ENCODE measurements at places on chromosomes 13 and 19. TPM values are rescaled to one million over a fixed set of nuclear protein-coding genes. Genes with fewer than 3 reads are reported as not detected.

The ZNF428 gene
- 38.0 TPM for total RNA-seq

The PCDH8 gene
- total RNA-seq: not detected

The ZNF211 gene
- total RNA-seq: 10.9 TPM

The EDDM13 gene
- not detected for total RNA-seq

The ANKLE1 gene
- total RNA-seq: 0.38 TPM

The FKRP gene
- total RNA-seq: 10.2 TPM

The LRG1 gene
- total RNA-seq: not detected

The POSTN gene
- 24.5 TPM for total RNA-seq

The AMH gene
- total RNA-seq: 0.38 TPM

The FAM187B gene
- total RNA-seq: not detected

The CCDC169 gene
- 1.7 TPM for total RNA-seq

The NCR1 gene
- total RNA-seq: not detected

The CDADC1 gene
- total RNA-seq: 4.2 TPM

The FXYD7 gene
- total RNA-seq: not detected

The SPRY2 gene
- 19.1 TPM for total RNA-seq

The KPNA3 gene
- total RNA-seq: 13.8 TPM

The C5AR1 gene
- total RNA-seq: not detected

The SELENOV gene
- total RNA-seq: not detected

The CEACAM3 gene
- total RNA-seq: not detected

The TNFSF13B gene
- total RNA-seq: 0.60 TPM

The DOCK6 gene
- 14.2 TPM for total RNA-seq

The GPR4 gene
- not detected for total RNA-seq

The FFAR2 gene
- total RNA-seq: not detected

The LPAR2 gene
- 0.83 TPM for total RNA-seq

The ZNF132 gene
- total RNA-seq: 8.3 TPM

The NLRP9 gene
- not detected for total RNA-seq

The EBI3 gene
- total RNA-seq: not detected

All from smooth muscle cell of the coronary artery (primary cell).